ENCODE measurements at places on chromosomes 3 and 15.
A peak's percentile ranks its signal among the peaks of the same experiment; 100 is the strongest.

- DNase-seq = no peak
Measured at GRCh38 chr3:141178551-141178950, 53.1 kb upstream of the PXYLP1 start.

GRCh38 chr15:78709263-78709882 lies 68.4 kb upstream of the CHRNB4 start:
- DNase-seq = no peak

- no peak for DNase-seq
Measured at GRCh38 chr15:22884344-22884743, 45.9 kb downstream of the NIPA2 start.

GRCh38 chr3:48727511-48727910 lies 10.5 kb upstream of the IP6K2 start:
- DNase-seq = no peak

- no peak for DNase-seq
Measured at GRCh38 chr3:76367281-76367680, 581.9 kb upstream of the ZNF717 start.

DNA sequence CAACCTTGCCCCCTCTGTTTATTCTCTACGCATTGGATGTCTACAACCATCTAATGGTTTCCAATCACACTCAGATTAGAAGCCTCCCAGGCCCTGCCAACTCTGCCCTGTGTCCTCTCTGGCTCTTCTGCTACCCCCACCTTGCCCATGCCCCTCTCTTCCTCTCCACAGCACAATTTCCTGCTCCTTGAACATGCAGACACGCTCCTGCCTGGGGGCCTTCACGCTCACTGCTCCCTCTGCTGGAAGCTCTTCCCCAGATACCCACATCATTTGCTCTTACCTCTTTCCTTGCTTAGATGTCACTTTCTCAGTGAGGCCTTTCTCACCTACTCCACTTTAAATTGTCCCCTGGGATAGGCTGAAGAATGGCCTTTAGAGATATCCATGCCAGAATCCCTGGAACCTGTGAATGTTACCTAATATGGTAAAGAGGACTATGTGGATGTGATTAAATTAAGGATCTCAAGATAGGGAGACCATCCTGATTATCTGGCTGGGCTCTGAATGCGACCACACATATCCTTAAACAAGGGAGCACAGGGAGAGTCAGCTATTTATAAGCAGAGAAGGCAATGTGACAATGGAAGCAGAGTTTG lies 9.9 kb downstream of the KY start:
- DNase-seq = peak; percentile 87

DNA sequence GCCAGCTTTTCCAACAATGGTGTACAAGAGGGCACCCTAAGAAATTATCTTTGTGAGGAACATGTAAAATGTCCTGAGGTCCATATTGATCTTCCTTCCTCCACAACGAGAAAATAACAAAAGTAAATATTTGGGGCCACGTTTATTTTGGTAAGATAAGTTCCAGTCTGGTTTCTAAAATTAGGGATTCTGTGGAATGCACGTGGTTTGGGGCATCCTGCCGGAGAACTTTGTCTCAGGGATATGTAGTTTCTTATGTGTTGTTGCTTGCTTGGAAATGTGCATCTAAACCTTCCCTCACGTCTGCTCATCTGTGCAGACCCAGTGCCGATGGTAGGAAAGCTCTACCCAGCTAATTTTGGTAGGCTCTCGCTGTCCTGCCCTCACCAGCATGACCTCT lies 62.8 kb downstream of the CTDSPL start:
- no peak for DNase-seq

- no peak for DNase-seq
Measured at GRCh38 chr15:32106401-32107381, 76.4 kb downstream of the CHRNA7 start.

GRCh38 chr3:141659821-141660613 lies 78.1 kb upstream of the RNF7 start:
- DNase-seq = no peak

Measured in AML-193 (cell line).